Activated T-cell treated with anti-CD3 and anti-CD28 coated beads, Interleukin-2, amount 50 U/mL, for 48 hours (primary cell): ENCODE measurements at places on chromosomes 7 and 10.

- DNase-seq = no peak
These were observed 127.8 kb downstream of the MACC1 start for GRCh38 chr7:20089431-20089830.

DNA sequence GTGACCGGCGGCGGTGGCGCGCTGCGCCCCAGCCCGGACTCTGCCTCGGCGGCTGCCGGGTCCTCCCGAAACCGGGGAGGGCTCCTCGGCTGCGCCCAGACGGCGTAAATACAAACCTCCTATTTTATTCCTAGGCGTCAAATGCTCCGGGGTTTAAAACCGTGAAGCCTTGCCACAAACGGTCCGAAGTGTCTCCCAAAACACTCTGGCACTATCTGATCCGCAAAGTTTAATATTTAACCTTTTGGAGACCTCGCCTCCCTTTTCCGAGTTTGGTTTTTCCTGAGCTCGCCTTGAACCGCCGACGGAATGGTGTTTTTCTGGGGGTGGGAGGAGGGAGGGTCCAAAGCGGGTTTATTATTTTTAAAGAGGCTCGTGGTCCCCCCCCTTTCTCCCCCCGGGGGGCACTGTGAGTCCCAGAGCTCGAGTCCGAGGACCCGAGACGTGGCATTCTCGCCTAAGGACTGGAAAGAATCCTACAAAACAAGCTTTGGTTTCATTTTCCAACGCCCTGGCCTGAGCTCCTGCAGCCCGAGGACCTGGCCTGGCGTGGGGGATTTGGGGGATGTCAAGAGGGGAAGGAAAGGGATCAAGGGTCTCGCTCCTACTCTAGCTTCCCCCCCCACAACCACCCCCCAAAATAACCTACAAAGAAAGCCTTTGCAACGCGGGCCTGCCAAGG lies 1.8 kb downstream of the TNRC18 start:
- DNase-seq = no peak

DNA sequence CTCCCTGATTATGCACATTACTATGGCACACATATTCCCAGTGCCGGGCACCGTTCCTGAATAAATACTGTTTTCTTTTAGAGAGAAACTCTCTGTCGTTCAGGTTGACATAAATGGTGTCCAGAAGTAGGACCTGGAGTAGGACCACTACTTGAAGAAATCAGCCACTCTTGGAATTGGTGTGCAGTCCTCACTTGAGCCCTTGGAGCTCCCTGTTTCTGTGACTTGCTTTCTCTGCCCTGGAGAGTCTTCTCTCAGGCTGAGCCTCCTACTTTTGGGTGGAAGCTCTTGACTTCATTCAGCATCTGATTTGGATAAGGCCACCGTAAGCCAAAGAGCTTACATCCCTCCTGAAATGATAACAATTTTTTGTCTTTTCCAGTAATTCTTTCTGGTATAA lies 29.7 kb upstream of the ANTXRL start:
- no peak for DNase-seq

DNA sequence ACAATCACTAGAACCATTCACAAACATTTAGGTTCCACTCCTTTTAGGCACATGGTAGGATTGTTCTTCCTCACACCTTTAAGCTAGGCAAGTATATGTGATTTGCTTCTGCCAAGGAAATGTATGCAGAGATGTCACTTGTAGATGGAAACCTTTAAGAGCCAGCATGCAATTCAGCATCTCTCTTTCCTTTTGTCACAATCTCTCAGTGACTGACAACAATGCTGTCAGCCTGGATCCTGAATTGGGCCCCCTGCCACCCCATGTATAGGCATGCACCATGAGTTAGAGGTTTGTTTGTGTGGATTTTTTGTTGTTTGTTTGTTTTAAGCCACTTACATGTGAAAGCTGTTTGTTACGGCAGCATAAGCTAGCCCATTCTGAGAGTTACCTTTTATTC lies 169.6 kb upstream of the PDE1C start:
- no peak for DNase-seq

DNA sequence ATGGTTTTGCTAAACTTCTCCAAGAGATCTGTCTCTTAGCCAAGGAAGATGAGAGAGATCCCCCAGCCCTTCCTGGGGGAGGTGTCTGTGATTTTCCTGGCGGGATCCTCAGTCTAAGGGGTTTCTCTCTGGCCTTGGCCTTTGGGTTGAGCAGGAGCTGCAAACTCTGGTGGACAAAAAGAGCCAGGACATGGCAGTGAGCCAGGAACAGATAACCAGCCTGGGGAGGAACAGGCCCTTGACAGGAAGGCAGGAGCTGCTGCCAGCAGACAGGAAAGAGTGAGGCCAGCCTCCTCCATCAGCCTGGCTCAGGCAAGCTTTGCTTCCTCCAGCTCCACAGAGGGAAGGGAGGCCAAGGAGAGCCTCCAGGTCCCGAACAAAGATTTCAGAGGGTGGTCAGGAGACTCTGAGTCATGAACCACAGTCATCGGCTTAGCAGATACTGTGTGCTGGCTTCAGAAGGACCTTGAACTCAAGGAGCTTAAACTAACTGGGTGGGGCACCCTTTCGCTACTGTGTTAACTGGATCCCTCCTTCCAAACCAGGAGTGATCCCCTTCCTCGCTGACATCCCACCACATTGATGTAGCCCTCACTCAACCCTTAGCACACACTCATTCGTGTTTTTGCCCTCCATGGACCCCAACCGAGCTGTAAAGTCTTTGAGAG lies 34.7 kb downstream of the DDIT4 start:
- peak; percentile 60 for DNase-seq

DNA sequence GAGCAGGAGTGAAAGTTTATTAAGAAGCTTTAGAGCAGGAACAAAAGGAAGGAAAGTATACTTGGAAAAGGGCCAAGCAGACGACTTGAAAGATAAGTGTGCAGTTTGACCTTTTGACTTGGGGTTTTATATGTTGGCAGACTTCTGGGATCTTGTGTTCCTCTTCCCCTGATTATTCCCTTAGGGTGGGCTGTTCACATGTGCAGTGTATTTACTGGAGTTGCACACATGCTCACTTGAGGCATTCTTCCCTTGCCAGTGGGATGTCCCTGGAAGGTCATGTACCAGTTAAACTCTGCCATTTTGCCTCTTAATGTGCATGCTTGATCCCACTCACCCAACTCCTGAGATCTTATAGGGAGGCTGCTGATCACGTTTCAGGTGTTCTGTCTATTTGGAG lies 23.4 kb upstream of the ARHGAP12 start:
- no peak for DNase-seq

DNA sequence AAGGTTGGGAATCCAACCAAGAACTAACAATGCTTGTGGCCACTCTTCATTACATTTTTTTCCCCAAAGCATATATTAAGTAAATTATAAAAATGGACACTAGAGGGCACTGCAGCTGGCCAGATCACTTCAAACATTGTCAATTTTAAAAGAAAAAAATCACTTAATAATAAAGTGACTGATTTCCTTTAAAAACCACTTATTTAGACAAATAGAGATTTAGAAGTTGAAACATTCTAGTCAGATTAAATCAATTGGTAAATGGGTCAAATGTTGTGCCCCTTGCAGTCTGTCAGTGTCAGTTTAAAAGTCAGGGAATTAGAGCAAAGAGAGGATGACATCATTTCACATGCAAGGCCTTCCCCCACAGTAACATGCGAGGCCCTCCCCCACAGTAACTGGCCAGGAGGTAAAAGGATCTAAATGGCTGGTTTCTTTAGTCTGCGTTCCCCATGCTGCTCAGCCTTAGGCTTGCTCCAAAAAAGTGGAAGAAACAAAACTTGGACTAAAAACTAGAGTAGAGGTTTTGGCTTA lies 177.9 kb downstream of the SKAP2 start:
- no peak for DNase-seq

GRCh38 chr7:86209036-86209435 lies 434.7 kb upstream of the GRM3 start:
- no peak for DNase-seq

DNA sequence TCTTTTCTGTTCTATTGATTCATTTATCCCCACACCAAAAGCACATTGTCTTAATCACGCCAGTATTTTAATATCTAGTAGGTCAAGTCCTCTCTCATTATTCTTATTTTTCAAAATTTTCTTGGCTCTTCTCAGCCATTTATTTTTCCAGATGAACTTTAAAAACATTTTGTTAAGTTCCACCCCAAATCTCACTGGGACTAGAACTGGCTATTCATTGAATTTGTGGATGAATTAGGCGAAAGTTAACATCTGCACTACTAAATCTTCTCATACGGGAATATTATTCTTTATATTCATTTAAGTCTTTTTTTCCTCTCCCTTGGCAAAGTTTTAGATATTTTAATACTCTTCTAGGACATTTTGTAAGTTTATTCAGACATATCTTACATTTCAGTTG lies 295.2 kb upstream of the MGMT start:
- DNase-seq = no peak
